ENCODE measurements at places on chromosomes 1 and 21.

- DNase-seq = no peak
Measured at GRCh38 chr1:219882755-219883154, 45.6 kb downstream of the SLC30A10 start.

- DNase-seq = no peak
Measured at GRCh38 chr1:221810406-221810805, 68.5 kb upstream of the DUSP10 start.

DNA sequence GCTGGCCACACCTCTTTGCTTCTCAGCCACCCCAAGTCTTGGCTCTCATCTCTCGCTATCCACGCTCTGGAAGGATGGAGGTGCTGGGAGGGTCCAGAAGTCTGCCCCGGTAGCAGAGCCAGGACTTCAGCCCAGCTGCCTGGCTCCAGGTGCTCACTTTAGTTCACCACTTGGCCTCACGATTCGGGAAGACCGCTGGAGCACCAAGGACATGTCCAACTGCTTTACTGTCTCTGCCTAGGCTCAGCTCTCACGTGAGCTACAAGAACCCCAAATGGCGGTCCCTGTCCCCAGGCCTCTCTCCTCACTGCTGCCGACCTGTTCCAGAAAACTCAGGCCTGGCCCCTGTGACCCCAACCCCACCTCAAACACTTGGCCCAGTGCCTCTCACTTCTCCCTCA lies 3.4 kb downstream of the TRIM11 start:
- DNase-seq = no peak

DNA sequence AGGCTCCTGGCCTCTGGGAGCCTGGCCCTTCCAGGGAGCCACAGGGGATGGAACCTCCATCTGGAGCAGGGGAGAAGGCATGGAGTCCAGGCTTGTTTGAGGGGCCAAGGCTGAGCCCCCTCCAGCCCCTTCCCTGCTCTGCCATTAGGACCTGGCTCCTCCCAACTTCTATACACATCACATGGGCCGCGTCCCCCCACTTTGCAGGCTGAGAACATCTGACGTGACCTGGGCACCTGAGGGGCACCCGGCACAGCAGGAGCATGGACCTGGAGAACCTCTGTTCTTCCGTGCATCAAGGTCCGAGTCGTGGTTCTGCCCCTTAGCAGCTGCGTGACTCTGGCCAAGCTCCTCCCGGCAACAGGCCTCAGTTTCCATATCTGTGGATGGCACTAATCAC lies 3.9 kb upstream of the AIRE start:
- no peak for DNase-seq

- DNase-seq = no peak
Measured at GRCh38 chr1:116988908-116989307, 12.7 kb upstream of the CD101 start.

DNA sequence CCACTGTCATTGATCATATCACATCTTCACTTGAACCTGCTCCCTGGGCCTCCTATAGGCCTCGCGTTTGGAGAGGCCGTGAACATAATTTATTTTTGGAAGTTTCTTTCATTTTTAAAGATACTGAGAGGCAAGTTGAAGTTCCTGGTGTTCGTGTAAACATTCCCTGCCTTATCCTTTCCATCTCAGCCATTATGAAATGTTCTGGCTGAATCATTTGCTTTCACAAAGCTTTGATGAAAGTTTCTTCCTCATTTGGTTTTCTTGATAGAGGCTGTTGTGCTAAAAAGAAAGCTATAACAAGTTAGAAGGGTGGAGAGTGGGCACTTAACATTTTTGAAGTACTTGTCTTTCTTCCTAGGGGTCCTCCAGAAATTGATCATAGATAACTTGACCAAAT lies 15.5 kb downstream of the CAMTA1 start:
- no peak for DNase-seq

- DNase-seq = no peak
Measured at GRCh38 chr1:227725046-227725445, 10.1 kb downstream of the JMJD4 start.

- no peak for DNase-seq
Measured at GRCh38 chr1:147167365-147167764, 4.9 kb downstream of the PRKAB2 start.

- DNase-seq = no peak
Measured at GRCh38 chr1:239315631-239316217, 70.6 kb upstream of the CHRM3 start.

Data from vagina (tissue), 2 donors.